Stimulated activated CD4-positive, alpha-beta T cell treated with anti-CD3 and anti-CD28 coated beads, Interleukin-15, amount 100 ng/mL, for 48 hours (primary cell): ENCODE measurements at places on chromosomes 16 and 17.

DNA sequence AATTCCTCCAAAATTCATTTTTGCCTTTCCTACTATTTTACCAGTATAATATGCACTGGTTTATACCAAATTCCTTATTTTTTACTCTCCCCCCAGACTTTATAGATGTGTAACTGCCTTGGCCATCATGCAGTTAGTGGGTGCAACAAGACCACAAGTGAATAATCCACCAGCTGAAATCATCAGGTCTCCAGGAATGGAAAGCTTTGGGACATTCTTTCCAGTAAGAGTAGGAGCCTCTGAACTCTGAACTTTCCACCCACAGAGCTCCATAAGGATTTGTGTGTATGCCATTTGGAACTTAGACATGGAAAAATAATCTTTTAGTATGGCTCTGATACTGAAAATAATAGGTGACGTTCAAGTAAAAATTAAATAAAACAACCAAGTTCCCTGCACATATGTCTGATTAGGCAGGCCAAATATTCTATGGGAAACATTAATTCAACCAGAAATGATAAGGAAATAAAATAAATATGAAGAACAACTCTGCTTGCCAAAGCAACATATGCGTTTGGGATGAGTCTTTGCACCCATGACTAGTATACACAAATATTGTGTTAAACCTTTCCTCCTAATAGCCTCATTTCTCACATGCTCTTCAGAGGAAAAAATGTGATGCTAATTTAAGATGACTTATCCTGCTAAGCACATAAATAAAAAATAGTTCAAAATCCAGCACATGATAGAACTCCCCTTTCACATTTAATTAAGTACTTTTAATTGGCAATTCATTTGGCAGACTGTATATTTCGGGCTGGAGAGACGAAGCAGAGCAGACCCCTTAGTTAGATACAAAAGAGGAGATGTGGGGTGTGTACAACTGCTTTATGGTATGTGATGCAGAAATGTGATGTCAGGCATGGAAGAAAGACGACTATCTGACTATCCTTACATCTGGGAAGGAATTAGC lies 11.6 kb upstream of the LYRM9 start:
- DNase-seq, result no peak

DNA sequence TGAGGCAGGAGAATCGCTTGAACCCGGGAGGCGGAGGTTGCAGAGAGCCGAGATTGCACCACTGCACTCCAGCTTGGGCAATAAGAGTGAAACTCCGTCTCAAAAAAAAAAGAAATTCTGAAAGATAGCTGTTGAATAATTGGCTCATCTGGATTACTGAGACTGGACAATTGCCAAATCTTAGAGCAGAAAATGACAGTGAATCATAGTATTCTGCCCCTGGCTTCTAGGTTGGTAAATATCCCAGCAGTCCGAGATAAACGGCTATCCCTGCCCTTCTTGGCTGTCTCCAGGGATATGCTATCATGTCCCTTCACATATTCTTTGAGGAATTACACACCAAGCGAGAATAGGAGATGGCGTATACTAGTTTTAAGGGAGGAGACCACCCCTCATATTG lies 35.5 kb upstream of the METTL16 start:
- DNase-seq, result no peak

DNA sequence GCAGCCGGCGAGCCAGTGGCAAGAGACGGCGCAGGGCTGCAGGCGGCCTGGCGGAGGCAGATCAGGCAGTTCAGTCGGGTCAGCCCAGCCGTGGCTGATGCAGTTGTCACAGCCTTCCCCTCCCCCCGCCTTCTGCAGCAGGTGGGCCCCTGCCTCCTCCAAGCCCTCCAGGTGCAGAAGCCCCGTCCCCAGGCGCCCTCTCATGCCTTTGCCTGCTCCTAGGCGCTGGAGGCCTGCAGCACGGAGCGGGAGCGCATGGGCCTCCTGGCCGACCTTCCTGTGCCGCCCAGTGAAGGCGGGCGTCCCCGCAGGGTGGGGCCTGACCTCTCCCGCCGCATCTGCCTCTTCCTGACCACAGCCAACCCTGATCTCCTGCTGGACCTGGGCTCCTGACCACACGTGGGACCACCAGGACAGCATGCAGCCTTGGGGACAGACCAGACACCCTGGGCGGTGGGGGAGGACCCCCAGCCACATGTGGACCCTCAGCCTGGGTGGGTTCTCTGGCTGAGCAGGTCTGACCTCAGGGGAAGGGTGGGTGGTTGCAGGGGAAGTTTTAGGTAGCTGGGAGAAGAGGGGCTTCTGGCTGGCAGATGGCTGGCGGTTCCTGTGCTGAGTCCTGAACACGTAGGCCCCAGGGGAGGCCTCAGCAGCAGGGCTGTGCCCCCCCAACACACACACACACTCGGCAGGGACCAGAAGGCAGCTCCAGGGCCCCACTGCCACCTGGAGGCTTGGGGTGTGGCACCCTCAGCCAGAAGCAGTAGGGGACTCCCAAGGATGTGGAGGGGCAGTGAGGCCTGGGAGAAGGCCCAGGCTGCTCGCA lies 3.1 kb upstream of the MRPS34 start:
- no peak for DNase-seq

DNA sequence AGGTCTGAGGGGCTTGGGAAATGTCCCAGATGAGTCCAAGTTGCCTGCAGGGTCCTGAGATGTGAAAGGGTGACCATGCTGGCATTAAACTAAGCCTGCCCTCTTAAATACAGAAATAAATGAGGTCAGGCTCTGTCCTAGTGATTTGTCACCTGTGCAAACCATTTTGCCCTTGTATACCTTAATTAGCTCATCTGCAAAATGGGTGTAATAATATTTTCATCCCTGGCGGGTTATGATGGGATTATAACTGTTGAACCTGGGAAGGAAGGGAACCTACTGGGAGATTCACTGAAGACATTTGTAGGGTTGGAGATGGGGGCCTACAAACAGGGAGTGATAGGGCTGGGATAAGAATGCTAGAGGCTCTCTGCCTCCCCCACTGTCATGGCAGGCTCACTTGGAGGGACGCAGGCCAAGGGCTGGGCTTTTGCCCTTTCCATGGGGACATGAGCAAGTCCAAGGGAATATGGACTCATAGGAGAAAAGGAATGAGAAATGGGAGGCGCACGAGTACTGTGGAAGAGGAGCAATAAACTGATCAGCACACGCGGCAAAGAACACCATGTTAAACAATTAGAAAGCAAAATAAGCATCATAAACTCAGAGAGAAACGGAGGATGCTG lies 4.4 kb downstream of the NKD1 start:
- DNase-seq, result no peak

DNA sequence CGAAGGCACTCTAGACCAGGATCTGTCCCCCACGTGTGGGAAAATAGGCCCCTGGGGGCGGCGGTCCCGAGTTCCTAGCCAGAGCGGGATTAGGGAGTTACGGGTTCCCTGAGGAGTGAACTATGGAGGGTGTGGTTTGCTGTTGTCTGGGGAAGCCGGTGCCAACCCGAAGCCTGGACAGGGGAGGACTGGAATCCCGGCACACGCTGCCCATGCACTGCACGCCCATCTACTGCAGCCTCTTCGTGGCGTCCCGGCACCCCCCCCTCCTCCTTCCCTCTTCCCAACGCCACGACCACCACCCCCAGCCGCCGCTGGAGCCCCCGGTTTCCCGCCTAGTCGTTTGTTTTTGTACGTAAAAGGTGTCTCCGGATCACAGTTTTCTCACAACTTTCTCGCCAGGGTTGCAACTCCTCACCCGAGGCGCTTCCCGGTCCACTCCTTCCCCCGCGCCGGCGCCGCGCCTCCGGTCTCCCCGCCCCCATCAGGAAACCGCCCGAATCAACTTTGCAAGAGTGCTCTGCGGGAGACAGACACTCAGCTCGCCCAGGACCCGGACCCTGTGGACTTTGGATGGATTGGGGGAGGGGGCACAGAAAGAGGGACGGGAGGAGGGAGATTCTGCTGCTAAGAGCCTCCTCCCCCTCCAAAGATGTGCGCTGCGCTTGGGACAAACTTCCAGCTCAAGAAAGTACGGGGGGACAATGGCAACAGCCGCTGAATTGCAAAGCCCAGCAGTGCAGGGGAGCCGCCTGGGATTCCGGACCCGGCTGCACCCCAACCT lies 1.4 kb upstream of the LHX1 start:
- DNase-seq, result no peak

GRCh38 chr16:986925-987582 lies 5.5 kb downstream of the SOX8 start:
- no peak for DNase-seq

- no peak for DNase-seq
Measured at GRCh38 chr16:454397-454940, 29.0 kb downstream of the RAB11FIP3 start.

- DNase-seq, result no peak
Measured at GRCh38 chr16:25270577-25270976, 12.9 kb upstream of the ZKSCAN2 start.

- no peak for DNase-seq
Measured at GRCh38 chr17:42118545-42118944, 2.6 kb downstream of the KAT2A start.

DNA sequence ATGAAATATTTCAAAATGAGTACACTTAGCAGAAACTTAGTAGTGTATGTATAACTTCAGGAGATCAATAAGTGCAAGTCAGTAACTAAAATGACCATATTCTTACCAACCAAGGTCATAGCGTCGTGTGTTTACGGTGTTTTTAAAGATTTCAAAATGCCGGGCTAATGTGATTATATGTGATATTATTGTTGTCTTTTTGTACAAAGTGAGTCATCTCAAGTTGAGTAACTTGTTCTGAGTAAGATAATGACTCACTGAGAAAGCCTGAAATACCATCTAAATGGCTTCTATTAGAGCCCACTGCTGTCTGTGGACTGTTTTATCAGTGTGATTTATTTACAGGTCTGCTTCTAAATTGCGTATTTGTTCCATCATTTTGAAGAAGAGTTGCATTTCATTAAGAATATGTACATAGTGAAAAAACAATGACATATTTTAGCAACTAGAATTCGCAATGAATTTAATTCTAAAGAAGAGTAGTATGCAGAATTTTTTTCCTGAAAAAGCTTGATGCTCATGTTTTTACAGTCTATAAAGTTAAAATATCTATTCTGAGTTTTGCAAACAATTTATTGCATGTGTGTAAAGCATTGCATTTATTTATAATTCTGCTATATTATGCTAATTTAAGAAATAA lies 12.7 kb downstream of the KRT12 start:
- DNase-seq, result no peak

- DNase-seq, result no peak
Measured at GRCh38 chr17:77097631-77098180, 43.1 kb upstream of the SEC14L1 start.

- no peak for DNase-seq
Measured at GRCh38 chr17:82611140-82612058, 36.8 kb downstream of the WDR45B start.

DNA sequence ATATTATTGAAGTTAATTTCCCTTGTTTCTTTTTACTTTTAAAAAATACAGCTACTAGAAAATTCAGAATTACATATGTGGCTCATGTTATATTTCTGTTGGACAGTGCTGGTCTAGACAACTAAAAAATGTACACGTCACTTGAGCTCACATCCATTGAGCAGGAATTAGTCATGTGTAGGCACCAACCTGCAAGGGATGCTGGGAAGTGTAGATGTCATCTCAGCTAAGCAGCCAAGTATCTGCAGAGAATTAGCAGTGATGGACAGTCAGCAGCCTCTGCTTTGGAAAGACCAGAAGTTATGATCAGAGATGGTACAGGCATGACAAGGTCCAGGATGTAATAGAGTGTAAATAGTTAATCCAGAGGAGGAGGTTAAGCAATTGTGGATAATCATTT lies 87.1 kb upstream of the HS3ST2 start:
- no peak for DNase-seq

DNA sequence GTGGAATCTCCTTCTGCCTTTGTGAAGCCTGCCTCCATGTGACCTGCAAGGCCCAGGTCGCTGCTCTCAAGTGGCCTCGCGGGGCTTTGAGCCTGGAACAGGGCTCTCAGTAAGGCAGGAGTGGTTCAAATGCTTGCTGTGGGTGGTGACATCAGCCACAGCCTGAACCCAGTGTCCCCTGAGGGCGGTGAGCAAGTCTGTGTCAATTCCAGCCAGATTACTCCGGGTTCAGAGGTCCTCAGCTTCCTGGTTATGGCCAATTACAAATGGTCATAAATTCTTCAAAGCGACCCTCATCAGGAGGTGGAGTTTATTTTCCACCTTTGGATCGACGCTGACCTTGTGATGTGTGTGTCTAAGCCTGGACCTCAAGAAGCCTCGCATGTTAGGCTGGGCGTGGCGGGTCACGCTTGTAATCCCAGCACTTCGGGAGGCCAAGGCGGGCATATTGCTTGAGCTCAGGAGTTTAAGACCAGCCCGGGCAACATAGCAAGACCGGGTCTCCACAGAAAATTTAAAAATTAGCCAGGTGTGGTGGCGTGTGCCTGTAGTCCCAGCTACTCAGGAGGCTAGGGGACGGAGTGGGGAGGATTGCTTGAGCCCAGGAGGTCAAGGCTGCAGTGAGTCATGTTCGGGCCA lies 17.3 kb downstream of the LGALS3BP start:
- DNase-seq, result no peak

- no peak for DNase-seq
Measured at GRCh38 chr17:63369233-63369632, 76.9 kb downstream of the CYB561 start.

DNA sequence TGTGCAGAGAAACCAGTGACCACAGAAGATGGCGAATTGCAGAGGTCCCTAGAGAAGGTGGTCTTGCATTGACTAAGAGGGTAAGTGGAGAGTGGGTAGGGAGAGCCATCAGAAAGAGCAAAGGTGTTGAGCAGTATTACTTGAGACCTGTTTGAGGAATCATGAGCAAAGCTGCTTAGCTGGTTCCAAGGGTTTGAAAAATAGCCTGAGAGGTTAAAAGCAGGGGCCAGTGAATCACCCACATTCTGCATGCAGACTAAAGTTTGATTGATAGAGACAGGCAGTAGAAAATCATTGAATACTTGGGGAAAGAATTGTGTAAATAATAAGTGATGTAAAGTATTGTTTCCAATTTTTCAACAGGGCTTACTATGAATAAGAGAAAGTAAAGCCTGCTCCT lies 34.0 kb upstream of the KCNJ16 start:
- no peak for DNase-seq

GRCh38 chr16:27511657-27512448 lies 37.9 kb downstream of the GTF3C1 start:
- DNase-seq, result no peak

DNA sequence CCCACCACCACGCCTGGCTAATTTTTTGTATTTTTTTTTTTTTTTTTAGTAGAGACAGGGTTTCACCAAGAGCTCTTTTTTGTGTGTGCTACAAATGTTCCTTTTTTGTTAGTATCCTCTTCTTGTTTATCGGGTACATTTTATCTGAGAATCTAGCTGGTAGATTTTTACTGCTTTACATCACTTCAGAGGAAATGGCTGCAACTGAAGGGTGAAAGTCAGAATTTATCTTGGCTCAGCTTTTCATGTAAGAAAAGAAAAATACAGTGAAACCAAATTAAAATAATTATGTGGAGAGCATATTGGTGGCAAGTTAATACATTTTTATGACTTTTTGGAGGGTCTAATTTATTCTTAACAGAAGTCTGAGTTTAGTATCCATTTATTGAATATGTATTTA lies 26.0 kb downstream of the CBFB start:
- no peak for DNase-seq

DNA sequence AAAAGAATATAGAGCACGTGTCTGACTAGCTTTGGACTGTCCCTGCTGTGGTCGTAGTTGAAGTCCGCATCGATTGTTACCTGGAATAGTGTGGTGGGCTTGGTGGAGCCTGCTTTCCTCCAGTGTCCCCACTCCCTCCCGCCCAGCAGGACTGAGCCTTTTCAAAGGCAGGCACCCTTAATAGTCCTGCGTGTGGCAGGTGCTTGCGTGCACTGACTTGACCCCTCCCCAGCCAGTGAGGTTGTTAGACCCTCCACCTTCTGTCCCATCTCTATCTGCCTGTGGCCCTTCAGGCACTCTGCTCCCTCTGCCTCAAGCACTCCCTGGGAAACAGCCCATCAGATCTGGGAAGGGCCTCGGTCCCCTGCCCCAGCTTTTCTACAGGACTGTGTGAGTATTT lies 36.6 kb downstream of the TMEM11 start:
- DNase-seq, result no peak
